ENCODE measurements at places on chromosomes 13 and 19.
A peak's percentile ranks its signal among the peaks of the same experiment; 100 is the strongest.

GRCh38 chr13:38981096-38981495 lies 9.5 kb downstream of the STOML3 start:
- DNase-seq = no peak

DNA sequence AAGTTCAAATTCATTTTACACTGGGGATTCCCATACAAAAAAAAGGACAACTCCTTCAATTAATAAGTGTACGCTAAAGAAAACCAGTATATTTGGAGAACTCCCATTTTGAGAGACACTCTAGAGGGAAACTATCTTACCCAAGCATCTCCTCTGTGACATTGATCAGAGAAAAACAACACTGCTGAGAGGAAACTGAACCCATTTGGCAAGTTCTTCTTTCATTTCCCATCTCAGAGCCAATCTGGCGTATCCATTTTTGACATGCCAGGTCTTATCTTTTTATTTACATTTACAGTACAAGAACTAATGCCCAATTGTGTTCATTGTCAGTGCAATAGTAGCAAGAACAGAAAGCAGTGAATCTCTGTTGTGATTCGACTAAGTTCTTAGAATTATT lies 30.1 kb downstream of the LIG4 start:
- DNase-seq = no peak

- DNase-seq = no peak
These were observed 20.1 kb downstream of the ERFL start for GRCh38 chr19:41907994-41908615.

- DNase-seq = no peak
These were observed 67.7 kb downstream of the KCTD15 start for GRCh38 chr19:33864311-33864850.

DNA sequence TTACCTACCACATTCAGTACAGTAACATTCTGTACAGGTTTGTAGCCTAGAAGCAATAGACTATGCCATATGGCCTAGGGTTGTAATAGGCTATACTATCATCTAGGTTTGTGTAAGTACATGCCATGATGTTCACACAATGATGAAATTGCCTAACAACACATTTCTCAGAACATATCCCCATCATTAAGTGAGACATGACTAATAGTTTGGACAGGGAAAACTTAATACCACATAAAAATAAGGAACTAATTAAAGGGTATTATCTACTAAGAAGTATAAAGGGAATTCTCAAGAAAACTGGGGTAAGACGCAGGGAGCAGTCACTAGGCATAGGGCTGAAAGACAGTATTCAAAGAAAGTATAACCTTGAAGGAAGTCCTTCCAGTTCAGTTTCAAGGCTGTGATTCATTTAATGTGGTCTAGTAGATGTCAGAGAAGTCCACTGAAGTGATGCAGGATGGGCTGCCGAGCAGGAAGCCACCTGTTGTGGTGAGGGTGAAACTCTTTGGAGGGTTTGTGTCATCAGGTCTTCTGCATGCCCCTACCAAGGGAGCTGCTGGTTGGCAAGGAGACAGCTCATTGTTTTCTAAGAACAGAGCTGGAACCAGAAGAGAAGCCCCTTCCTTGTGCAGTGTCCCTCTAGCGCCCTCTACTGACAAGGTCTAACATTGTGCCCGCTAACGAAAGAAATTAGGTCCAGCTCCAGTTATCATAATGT lies 122.9 kb downstream of the OLFM4 start:
- no peak for DNase-seq

- DNase-seq = no peak
These were observed 5.1 kb downstream of the RAP2A start for GRCh38 chr13:97438856-97439595.

DNA sequence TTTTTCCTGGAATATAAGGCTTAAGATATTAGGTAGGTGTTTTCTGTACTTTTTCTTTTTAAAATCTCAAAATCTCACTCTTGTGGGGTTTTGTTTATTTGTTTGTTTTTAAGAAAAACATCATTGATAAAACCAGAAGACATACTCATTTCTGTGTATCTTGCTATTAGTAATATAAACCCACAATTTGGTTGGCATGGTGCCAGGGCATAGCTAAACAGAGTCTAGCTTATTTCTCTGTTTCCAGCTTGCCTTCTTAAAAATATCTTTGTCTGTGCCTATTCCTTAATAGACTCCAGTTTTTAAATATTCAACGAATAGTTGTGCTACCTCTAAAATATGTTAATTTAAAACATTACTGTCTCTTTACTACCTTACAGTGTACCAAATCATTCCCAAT lies 1121.9 kb upstream of the PCDH20 start:
- DNase-seq = no peak

- no peak for DNase-seq
These were observed 13.2 kb downstream of the C19orf44 start for GRCh38 chr19:16509141-16510061.

DNA sequence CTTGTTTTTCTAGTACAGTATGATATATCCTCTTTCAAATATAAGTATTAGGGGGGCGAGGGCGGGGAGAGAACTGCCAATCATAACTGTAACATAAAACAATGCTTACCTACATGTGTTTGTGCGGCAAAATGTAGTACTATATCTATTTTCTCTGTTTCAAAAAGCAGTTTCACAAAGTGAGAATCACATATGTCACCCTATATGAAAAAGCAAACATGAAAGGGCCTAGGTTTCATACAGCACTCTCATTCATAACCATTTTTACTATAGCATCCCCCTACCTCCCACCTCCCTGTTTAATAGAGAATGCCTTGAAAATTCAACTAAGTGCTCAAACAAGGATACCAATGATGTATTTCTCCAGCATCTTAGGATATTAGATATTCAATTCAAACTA lies 5.2 kb downstream of the TGDS start:
- no peak for DNase-seq

- no peak for DNase-seq
These were observed 421.6 kb upstream of the KLF12 start for GRCh38 chr13:74555651-74556420.

GRCh38 chr19:48966541-48967345 lies 1.6 kb downstream of the FTL start:
- peak; percentile 28 for DNase-seq

- DNase-seq = peak; percentile 77
These were observed 935 bp downstream of the ARID3A start for GRCh38 chr19:926589-927350.

DNA sequence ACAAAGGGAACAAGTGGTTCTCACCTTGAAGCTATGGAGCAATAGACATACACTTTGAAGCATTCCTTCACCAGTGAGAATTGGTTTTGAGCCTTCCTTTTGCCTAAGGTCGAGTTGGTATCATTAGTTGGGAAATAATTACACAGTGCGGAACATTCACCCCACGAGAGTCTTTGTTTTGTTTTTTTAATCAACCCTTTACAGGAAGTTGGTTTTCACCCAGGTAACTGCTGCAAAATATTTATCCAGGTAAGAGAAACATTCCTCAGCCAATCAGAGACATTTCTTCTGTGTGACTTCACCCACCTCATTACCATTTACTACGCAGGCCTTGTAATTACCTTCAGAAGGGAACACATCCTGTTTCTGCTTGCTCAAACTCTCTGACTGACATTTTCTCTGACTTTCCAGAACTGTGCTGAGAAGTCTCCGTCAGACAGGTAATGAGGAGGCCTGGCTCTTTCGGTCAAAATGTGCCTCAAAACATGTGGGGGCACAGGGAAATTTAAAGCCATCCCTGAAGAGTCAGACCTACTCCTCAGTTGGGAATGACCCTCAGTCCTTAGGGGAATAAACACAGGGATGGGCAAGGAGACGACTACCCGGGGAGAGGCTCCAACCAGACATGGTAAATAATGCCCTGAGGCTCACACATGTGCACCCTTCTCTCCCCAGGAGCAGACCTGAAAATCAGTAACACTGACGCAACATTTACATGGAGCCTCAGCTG lies 22.7 kb upstream of the SERP2 start:
- no peak for DNase-seq

DNA sequence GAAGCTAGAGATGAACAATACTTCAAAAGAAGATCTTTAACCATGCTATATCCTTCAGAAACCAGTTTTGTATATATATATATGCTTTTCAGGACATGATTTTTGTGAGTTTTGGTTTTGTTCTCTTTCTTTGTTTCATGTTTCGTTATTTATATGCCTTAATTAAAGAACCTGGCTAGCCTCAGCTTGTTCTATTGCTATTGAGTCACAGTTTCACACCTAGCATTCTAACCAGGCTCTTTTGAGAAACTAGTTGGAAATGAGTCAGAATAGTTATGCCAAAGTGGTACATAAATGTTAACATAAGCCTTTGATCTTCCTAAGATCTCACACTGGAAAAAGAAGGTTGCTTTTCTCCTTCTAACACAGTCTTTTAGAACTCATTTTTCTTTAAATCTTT lies 1925.2 kb downstream of the OLFM4 start:
- no peak for DNase-seq

DNA sequence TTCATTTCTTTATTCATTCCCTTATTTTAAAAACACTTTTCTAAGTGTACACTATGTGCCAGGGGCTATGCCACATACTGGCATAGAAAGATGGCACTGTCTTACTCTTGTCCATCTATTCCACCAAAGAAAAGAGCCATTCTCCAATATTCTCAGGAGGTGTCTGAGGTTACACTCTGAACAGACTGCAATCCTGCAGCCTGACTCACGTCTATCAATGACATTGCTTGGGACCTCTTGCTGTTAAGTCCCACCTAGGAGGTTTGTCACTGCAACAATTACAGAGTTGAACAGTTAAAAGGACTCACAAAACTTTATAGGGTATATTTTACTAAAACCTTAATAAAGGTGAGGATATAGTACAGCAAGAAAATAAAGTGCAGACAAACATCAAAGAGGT lies 512.9 kb upstream of the HTR2A start:
- no peak for DNase-seq

- no peak for DNase-seq
These were observed 2.5 kb downstream of the GRTP1 start for GRCh38 chr13:113361406-113361805.

DNA sequence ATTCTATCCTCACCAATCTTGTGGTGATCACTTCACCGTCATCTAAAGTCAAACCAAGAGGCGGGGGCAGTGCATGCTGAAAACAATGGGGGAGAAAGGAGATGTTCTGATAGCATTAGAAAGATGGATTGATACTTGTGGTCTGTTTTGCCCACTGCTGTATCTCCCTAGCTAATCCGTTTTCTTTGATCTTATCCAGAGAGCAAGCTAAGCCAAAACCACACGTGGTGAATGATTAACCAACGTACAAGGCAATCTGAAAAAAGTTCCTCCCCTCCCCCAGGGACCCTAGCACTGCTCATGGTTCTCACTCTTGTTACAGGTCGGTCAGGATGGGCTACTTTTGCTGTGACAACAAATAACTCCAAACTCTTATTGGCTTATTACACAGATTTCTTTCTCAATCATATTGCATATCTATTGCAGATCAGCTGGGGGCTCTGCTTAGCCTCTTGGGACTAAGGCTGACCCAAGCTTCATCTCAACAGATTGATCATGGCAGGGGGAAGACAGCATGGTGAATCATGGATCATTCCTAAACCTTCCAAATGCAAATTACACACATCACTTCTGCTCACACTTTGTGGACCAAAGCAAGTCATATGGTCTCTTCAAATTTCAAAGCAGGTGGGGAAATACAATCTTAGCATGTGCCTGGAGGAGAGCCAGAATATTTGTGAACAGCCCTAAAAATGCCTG lies 11.9 kb upstream of the C13orf42 start:
- DNase-seq = no peak

GRCh38 chr13:23510979-23511735 lies 59.1 kb upstream of the TNFRSF19 start:
- no peak for DNase-seq

GRCh38 chr13:98171900-98172589 lies 5.0 kb downstream of the RNF113B start:
- DNase-seq = no peak

GRCh38 chr19:46838160-46838559 lies 12.5 kb downstream of the AP2S1 start:
- no peak for DNase-seq

- no peak for DNase-seq
These were observed 137.1 kb upstream of the WASF3 start for GRCh38 chr13:26420282-26420960.

- DNase-seq = peak; percentile 37
These were observed 177.5 kb downstream of the DCLK1 start for GRCh38 chr13:35953537-35954206.

DNA sequence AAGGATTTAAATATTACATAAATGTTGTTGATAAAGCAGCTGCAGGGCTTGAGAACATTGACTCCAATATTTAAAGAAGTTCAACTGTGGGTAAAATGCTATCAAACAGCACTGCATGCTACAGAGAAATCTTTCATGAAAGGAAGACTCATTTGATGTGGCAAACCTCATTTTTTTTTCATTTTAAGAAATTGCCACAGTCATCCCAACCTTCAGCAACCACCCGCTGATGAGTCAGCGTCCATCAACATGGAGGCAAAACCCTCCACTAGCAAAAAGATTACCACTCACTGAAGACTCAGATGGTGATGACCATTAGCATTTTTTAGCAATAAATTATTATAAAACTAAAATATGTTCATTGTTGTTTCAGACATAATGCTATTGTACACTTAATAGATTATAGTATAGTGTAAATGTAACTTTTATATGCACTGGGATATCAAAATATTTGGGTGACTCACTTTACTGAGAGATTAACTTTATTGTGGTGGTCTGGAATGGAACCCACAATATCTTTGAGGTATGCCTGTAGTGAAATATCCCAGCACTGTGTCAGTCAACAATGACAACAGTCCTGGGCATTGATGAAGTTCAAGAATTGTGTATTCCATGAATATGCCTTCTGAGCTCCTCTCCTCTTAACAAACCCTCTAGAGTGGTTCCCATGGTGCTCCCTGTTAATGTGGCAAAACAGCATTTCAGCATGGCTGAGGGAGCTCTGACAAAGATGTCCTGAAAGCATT lies 52.4 kb upstream of the SOX21 start:
- no peak for DNase-seq

DNA sequence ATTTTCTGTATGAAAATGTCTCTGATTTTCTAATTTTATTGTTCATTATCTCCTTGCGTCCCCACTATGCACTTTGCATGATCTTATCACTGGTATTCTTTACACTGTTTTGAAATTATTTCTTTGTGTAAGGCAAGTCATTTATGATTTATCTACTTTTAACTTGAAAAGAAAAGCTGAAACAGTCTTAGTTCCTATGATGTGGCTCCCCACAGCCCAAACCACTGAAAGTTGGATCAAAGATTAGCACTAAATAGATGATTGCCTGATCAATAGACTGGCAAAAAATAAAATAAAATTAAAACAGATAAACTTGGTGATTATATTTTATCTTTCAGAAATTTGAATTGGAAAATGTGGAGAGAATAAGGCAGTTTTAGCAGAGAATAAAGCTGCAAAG lies 1101.9 kb downstream of the PCDH9 start:
- no peak for DNase-seq

GRCh38 chr19:57830071-57830602 lies at the start of gene ZNF587B:
Gene ZNF587B, plus strand, starts transcription at chr19:57830299. Its CDS starts 230 bp downstream, at chr19:57830529.
- DNase-seq = no peak

- peak; percentile 70 for DNase-seq
These were observed 17.2 kb downstream of the RASA3 start for GRCh38 chr13:114115191-114115671.
